ENCODE measurements at places on chromosomes 5 and 9.
A peak's percentile ranks its signal among the peaks of the same experiment; 100 is the strongest.

- DNase-seq, result no peak
Measured at GRCh38 chr9:71079451-71079850, 42.0 kb downstream of the TRPM3 start.

GRCh38 chr5:1312993-1313833, 18.3 kb upstream of the TERT start:
- DNase-seq, result no peak

- DNase-seq, result peak; percentile 58
Measured at GRCh38 chr9:120877276-120878034, 467 bp upstream of the PHF19 start.

DNA sequence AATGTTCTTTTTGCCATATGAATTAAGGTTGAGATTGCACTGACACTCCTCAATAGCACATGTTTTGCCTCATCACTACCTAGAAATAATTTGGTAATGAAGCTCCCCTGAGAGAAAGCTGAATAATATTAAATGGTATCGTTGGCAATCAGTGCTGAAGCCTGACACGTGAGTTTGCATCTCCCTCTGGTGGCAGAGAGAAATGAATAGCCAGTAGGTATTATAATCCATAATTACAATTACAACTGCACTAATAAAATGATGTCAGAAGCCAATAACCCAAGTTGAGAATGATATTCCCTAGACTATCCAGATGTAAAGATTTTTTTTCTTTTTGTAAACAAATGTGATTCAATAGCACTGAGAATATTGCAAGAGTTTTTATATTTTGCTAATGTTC, 700.3 kb downstream of the PTPRD start:
- no peak for DNase-seq

GRCh38 chr9:116671605-116672004, 15.5 kb upstream of the TRIM32 start:
- no peak for DNase-seq

DNA sequence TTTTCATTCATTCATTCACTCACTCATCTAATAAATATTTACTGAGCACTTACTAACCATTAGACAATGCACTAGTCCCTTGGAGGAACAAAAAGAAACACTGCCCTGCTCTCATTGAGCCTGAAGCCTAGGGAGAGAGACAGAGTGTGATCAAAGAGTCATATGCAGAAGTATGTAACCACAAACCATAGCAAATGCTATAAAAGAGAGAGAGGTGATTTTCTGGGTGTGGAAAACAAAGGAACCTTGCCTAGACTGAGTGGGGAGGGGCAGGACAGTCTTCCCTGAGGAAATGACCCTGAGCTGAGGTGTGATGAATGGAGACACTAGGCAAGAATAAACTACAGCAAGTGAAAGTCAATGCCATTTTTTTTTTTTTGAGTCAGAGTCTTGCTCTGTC, 10.8 kb upstream of the ADRA1B start:
- DNase-seq, result peak; percentile 19

DNA sequence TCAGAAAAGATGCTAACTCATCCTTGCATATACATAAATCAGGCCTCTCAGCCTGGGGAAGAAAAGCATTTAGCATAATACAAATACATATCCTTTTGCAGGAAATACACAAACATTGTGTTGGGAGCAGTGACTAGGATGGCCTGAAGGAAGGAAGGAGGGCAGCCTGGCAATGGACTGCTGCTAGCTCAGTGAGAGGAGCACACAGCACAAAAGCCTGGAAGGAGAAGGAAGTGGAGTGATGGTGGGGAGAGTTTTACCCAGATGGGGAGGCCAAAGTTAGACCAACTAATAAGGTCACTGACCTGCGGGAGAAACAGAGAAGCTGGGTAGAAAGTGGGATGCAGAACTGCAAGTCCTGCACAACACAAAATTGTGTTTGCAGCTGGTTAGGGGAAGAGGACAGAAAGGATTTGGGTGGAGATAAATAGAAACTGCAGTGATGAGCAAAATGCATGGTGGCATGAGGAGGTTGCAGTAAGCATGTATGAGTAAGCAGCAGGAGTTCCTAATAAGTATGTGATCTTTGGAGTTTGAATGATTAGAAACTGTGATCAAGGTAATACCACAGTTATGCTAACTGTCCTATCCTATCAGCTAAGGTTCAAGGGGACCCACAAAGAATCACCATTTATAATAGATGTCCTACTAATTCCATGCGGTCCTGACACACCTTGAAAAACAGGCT, 39.5 kb downstream of the SEMA6A start:
- no peak for DNase-seq

DNA sequence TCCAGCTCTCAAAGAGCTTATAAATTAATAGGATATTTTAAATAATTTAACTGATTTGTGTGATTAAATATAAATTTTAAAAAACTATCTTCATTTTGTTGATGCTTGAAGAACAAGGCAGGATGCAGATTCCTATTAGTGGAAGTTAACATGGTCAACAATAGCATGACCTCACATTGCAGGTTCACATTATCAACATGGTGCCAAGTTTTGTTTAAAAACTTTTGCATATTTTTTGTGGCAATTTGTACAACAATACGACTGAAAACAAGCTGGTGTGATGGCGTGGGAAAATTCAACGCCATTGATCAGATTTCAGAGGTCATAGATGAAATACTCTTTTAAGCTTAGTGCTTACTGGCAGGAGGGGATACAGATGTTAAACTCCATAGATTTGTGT, 114.1 kb upstream of the MYO10 start:
- DNase-seq, result no peak

- no peak for DNase-seq
Measured at GRCh38 chr9:98427491-98427890, 172.0 kb upstream of the TBC1D2 start.

- DNase-seq, result no peak
Measured at GRCh38 chr5:14824499-14824898, 47.1 kb downstream of the ANKH start.

GRCh38 chr5:54673523-54674225, 156.1 kb downstream of the SNX18 start:
- DNase-seq, result no peak

Measured in HTR-8/SVneo (cell line).